ENCODE measurements at places on chromosomes 3 and 15.

- no peak for DNase-seq
These were observed 774 bp downstream of the IMP3 start for GRCh38 chr15:75639191-75639708.

GRCh38 chr3:134008630-134009156 is 21.0 kb downstream of the SLCO2A1 start:
- DNase-seq, result no peak

DNA sequence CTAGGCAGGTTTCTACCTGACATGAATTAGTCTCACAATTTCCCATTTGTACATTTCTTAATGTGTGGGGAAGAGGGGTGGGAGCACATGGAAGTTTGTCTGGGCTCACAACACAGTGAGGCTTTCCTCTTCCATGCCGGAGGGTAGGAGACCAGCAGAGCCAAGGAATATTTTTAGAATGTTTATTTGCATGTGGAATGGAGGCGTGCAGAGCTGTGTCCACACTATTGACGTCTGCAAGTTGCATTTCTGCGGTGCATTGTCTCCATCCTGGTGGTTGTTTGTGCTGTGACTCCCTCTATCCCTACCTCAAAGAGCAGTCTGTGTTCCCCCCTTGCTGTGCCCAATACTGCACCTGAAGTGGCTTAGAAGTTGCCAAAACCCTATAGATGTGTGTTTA is 103.1 kb upstream of the LRTM1 start:
- no peak for DNase-seq

DNA sequence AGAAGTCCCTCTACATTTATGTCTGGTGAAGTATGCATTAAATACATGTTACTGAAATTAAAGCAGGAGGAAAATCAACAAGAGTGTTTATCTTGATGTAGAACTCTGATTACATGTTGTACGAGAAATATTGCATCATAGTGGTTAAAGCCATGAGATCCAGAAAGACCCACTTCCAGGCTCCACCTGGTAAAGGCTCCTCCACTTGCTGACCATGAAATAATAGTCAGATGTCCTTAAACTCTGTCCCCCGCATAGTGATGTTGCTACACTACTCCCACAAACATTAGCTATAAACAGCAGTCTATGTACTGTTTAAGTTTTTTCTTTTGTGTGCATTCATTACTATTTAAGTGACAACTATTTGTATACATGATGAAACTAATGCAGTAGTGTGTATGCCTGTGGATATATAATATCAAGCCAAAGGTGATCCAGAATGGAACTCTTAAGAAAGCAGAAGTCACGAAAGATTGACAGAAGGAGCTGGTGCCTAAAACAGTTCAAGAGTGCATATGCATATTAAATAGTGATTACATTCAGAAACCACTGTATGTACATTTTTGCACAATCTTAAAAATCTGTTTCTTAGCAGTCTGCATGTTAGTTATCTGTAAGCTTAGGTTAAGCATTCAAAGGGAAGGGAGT is 264.4 kb upstream of the KCNMB2 start:
- no peak for DNase-seq

DNA sequence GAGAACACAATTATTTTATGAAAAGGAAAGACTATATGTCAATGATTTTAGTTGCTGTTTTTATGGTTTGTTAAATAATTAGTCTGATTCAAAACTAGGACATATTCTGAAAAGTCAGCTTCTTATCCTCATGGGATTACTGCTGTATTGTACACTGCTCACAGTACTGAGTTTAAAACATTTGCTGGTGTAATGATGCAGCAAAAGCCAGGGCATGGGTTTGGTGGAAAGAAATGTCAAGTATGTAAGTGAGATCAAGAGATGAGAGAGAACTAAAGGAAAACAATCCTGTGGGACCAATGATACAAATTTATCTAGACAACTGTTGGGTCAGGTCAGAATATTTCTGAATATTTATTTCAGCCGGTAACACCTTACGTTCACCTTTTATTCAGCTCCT is 210.1 kb upstream of the ARHGEF26 start:
- no peak for DNase-seq

DNA sequence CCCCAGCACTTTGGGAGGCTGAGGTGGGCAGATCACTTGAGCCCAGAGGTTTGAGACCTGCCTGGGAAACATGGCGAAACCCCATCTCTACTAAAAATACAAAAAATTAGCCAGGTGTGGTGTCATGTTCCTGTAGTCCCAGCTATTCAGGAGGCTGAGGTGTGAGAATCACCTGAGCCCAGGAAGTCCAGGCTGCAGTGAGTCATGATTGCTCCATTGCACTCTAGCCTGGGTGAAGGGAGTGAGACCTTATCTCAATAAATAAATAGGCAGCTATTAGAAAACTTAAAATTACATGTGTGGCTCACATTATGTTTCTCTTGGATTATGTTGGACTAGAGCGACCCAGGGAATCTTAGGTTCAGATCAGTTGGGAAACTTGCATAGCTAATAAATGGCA is 69.7 kb downstream of the RPLP1 start:
- DNase-seq, result no peak

- no peak for DNase-seq
These were observed 403.5 kb downstream of the FHIT start for GRCh38 chr3:60847791-60848190.

DNA sequence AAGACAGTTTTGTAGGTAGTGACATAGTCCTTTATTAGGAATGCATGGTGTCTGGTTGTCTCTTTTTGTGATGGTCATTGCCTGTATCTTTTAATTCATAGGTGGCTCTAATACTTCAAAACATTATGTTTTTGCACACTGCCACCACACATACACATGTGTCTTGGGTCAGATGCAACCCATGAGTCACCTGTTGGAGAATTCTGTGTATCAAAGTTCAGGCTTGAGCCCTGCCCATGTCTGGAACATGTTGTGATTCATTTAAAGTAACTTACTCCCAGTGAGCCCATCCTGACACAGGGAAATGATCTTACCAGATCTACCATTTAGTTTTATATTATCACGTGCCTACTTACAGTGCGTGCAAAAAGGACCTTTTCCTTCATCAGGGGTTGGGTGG is 142.7 kb downstream of the GHSR start:
- DNase-seq, result no peak

DNA sequence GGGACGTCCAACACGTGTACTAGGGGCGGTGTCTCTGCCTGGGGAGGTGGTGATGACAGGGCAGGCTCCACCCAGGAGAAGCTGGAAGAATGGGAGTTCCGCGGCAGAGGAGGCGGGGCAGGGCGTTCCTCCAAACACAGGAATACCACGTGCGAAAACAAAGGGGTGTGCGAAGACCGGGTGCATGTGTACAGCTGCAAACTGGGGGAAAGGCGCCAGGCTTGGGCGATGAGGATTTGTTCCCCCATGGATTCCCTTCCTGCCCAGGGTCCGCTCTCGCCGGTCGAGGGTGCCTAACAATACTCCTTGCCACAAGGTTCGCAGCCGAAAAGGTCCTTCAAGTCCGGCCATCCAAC is 500 bp upstream of the ZSCAN2 start:
- DNase-seq, result no peak

GRCh38 chr15:95928822-95929221 is 401.7 kb upstream of the NR2F2 start:
- DNase-seq, result no peak

DNA sequence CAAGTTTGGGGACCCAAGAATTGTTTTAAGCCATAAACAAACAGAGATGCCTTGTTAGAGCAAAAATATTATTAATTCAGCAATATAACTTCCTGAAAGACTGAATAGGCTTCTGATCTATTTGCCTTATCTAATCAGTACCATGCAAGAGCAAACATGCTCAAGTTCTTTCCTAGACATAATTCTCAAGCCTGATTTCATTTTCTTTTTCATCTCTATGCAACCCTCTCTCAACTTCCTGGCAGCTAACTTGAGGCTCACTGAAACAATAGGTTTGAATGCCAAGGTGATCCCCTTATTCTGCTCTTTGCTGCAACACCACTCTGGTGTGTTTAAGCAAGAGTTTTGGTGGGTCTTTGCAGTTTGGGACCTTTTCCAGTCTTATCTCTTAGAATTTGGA is 230.9 kb upstream of the CD96 start:
- no peak for DNase-seq

DNA sequence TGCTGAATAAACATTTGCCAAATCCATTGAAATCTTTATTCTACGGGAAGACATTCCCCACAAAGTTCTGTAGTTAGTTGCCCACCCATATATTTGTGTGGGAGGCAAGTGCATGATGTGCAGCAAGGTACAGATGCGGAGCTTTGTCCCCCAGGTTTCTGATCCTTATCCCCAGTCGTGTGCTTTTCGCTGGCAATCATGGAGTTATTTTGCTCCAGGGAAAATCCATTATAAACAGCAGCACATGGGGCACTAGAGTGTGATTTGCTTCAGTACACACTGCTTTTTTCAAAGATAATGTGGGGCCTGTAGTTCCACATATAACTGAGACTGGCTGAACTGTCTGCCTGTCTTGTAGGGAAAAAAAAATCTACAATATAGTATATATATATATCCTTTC is 132.1 kb downstream of the FEZF2 start:
- no peak for DNase-seq

GRCh38 chr3:69784954-69785514 is 45.8 kb downstream of the MITF start:
- no peak for DNase-seq

DNA sequence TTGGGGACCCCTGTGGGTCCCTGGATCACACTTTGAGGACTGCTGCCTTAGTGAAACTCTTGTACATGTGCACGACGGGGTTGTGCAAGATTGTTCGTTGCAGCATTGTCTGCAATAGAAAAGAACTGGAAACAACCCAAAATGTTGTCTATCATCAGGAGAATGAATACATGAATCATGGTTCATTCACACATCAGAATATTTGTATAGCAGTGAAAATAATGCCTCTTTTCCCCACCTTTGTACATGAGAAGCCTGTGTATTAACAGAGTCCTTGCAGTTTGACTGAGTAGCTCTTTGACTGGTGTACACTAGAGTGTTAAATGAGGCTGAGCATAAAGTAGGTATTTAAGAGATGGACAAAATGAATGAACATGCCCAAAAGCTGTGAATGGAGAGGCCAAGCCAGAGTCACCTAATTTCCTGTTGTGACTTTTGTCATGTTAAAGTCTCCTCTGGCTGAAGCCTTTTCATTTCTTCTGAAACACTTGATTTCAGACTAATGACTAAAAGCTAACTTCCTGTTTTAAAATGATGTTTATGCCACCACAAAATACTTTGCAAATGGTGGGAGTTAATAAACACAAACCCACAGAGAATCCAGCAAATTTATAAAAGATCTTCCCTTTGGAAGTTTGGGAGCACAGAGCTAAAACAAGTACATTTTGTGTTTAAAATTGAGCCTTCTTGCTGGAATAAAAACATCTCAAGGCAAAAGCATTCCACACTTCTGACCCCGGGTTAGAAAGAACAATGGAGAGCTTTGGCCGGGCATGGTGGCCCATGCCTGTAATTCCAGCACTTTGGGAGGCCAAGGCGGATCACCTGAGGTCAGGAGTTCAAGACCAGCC is 20.6 kb upstream of the USP3 start:
- no peak for DNase-seq

- no peak for DNase-seq
These were observed 1097.6 kb upstream of the CFAP20DC start for GRCh38 chr3:60147249-60147950.

- no peak for DNase-seq
These were observed 98.3 kb upstream of the SPATA12 start for GRCh38 chr3:56962206-56962605.

DNA sequence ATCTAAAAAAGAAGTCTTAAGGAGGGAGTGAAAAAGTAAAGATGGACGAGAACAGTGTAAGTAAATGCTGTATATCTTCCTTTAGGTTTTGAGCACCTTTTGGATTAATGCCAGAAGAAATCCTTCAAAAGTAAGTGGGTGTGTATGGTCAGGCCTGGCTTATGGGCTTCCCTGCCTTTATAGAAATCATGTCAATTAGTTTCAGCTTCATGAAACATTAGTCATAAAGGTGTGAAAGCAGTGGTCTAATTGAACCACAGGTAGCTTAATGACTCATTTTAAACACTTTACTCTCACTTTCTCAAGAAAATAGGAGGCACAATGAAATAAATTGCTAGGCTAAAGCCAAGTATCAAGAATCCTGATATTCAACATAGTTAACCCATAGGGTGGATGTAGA is 467.4 kb upstream of the DPPA4 start:
- DNase-seq, result no peak

GRCh38 chr15:57773051-57773450 is 66.5 kb downstream of the POLR2M start:
- no peak for DNase-seq

GRCh38 chr3:12918231-12918630 is 76.9 kb upstream of the RPL32 start:
- no peak for DNase-seq

GRCh38 chr15:54566654-54567053 is 588.4 kb downstream of the UNC13C start:
- DNase-seq, result no peak

- no peak for DNase-seq
These were observed 20.7 kb downstream of the USP13 start for GRCh38 chr3:179673523-179673922.

- no peak for DNase-seq
These were observed 957 bp downstream of the ADCY5 start for GRCh38 chr3:123447749-123448517.

- no peak for DNase-seq
These were observed 17.0 kb downstream of the TGM5 start for GRCh38 chr15:43249699-43250203.

DNA sequence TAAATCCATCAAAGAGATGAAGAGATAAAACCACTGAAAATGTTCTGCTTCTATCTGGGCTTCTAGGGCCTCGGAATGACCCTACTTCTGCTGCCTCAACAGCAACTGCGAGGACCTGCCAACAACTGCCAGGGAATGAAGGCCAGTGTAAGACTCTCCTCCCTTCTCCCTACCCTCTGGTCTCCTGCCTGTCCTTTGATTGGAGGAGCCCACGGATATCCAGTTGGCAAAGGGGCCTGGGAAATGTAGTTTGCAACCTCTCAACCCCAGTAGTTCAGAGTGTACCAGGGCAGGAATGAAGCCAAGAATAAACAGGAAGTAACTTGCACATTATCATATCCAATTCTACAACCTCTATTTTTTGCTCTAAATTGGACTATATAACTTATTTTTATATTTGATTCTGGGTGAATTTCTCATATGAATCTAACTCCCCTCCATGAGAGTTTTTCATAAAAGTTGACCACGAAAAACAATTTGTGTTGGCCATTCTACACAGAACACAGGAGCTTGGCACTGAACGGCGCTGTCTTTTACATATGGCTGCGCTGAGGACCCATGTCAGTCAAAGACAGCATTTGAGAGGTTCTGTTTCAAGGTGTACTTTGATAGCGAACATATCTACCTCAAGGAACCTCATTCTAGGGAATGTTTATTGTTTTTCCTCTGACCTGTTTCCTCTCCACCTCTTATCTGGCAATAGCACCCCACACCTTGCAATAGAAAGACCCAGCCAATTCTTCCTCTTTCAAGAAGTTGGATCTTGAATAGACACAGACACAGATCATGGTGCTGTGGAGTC is 91.1 kb upstream of the RNF7 start:
- DNase-seq, result no peak

Measured in anterior cingulate cortex (tissue), 58 donors.